ENCODE measurements at places on chromosomes 7 and 10. TPM values are rescaled to one million over a fixed set of nuclear protein-coding genes. Genes with fewer than 3 reads are reported as not detected.

Gene IL15RA
- total RNA-seq = 3.7 TPM

Gene CYP26C1
- total RNA-seq = under 0.01 TPM

Gene SPDYE2
- not detected for total RNA-seq

Gene STAMBPL1
- 55.2 TPM for total RNA-seq

Gene MAGI2
- 3.3 TPM for total RNA-seq

Gene FAM25A
- not detected for total RNA-seq

Gene FFAR4
- total RNA-seq = not detected

Gene OR13A1
- not detected for total RNA-seq

Gene COL13A1
- 44.3 TPM for total RNA-seq

Gene INA
- 1.2 TPM for total RNA-seq

Gene CLEC2L
- not detected for total RNA-seq

Gene KLF14
- total RNA-seq = under 0.01 TPM

Gene NUDT13
- total RNA-seq = 1.4 TPM

Gene RAB18
- total RNA-seq = 59.8 TPM

Gene C7orf57
- total RNA-seq = not detected

Gene C10orf105
- not detected for total RNA-seq

Gene GLCCI1
- 2.9 TPM for total RNA-seq

Gene LOXL4
- 46.8 TPM for total RNA-seq

Gene CCDC172
- not detected for total RNA-seq

Gene ERV3-1
- 22.3 TPM for total RNA-seq

Gene ATRNL1
- 1.4 TPM for total RNA-seq

Gene NODAL
- total RNA-seq = not detected

Gene ZNF438
- total RNA-seq = 1.3 TPM

Gene TNRC18
- total RNA-seq = 24.0 TPM

Gene GCK
- total RNA-seq = 0.38 TPM

Gene UNCX
- total RNA-seq = not detected

Gene FOXI2
- total RNA-seq = not detected

Gene CAV2
- total RNA-seq = 229 TPM

Gene SUN3
- not detected for total RNA-seq

Gene CPXM2
- total RNA-seq = 15.5 TPM

Gene CPVL
- total RNA-seq = 0.58 TPM

Gene THNSL1
- total RNA-seq = 5.0 TPM

Gene EGR2
- total RNA-seq = 0.58 TPM

Gene ASAH2
- 0.28 TPM for total RNA-seq

Gene HGF
- total RNA-seq = 211 TPM

Gene FGFBP3
- 0.56 TPM for total RNA-seq

Gene MYL10
- not detected for total RNA-seq

Gene SLC16A9
- total RNA-seq = 4.5 TPM

Gene UPK3BL1
- 1.7 TPM for total RNA-seq

Gene TMEM229A
- total RNA-seq = not detected

Gene TET1
- total RNA-seq = 4.2 TPM

Gene CTAGE4
- total RNA-seq = 0.28 TPM

Gene MRLN
- not detected for total RNA-seq

Gene DLG5
- total RNA-seq = 35.1 TPM

Gene CC2D2B
- under 0.01 TPM for total RNA-seq

Gene HSPB1
- total RNA-seq = 32.1 TPM

Gene OPN1SW
- not detected for total RNA-seq

Gene ZKSCAN5
- 11.8 TPM for total RNA-seq

Gene TAS2R3
- total RNA-seq = 0.38 TPM

Gene NYAP1
- total RNA-seq = 0.19 TPM

Gene MSMB
- total RNA-seq = not detected

Gene FAM237B
- total RNA-seq = under 0.01 TPM
